Mammary microvascular endothelial cell (primary cell): ENCODE measurements at places on chromosomes 5 and 9. TPM values are rescaled to one million over a fixed set of nuclear protein-coding genes. Genes with fewer than 3 reads are reported as not detected.

Gene OGN
- total RNA-seq = not detected in 2 replicates

Gene WHRN
- total RNA-seq = 0.79 and 0.93 TPM in 2 replicates

Gene SH3RF2
- total RNA-seq = 0.59 and 1.1 TPM in 2 replicates

Gene AGXT2
- total RNA-seq = not detected in 2 replicates

Gene ZDHHC11B
- total RNA-seq = not detected in 2 replicates

Gene TAL2
- not detected in 2 replicates for total RNA-seq

Gene IRX4
- total RNA-seq = not detected in 2 replicates

Gene OR1Q1
- not detected in 2 replicates for total RNA-seq

Gene TUSC1
- total RNA-seq = 11.8 and 13.1 TPM in 2 replicates

Gene NUP155
- total RNA-seq = 27.7 and 29.7 TPM in 2 replicates

Gene MEIKIN
- total RNA-seq = not detected in 2 replicates

Gene ACTBL2
- 0.10 TPM in 1 of 2 replicates, not detected in the other for total RNA-seq

Gene NEUROG1
- total RNA-seq = not detected in 2 replicates

Gene SH3TC2
- total RNA-seq = 3.8 and 4.6 TPM in 2 replicates

Gene LCN2
- total RNA-seq = not detected in 2 replicates

Gene IL13
- total RNA-seq = not detected in 2 replicates

Gene TPRN
- 6.9 and 7.7 TPM in 2 replicates for total RNA-seq

Gene PCA3
- 0.13 and 0.34 TPM in 2 replicates for total RNA-seq

Gene IPPK
- total RNA-seq = 18.5 and 20.1 TPM in 2 replicates

Gene RABL6
- 110 and 124 TPM in 2 replicates for total RNA-seq

Gene YTHDC2
- 15.5 and 16.7 TPM in 2 replicates for total RNA-seq

Gene LCN1
- total RNA-seq = not detected in 2 replicates

Gene PCDHGB7
- 3.1 and 5.3 TPM in 2 replicates for total RNA-seq

Gene ANGPTL2
- total RNA-seq = 13.6 and 14.1 TPM in 2 replicates

Gene PCDHB11
- not detected in 2 replicates for total RNA-seq

Gene GBA2
- 26.6 and 29.1 TPM in 2 replicates for total RNA-seq

Gene SLC34A3
- total RNA-seq = not detected in 2 replicates

Gene DMRT3
- total RNA-seq = not detected in 2 replicates

Gene WDR38
- 0.15 TPM in 1 of 2 replicates, not detected in the other for total RNA-seq

Gene PRR16
- total RNA-seq = not detected in 2 replicates

Gene DNAJC25
- 4.2 and 4.8 TPM in 2 replicates for total RNA-seq

Gene CDH10
- total RNA-seq = under 0.01 TPM in 1 of 2 replicates, not detected in the other

Gene BAAT
- not detected in 2 replicates for total RNA-seq

Gene SOX30
- total RNA-seq = 0.05 TPM in 1 of 2 replicates, not detected in the other

Gene CDH18
- total RNA-seq = not detected in 2 replicates

Gene AJM1
- total RNA-seq = 0.93 and 1.5 TPM in 2 replicates

Gene ZCCHC7
- total RNA-seq = 4.9 and 10.5 TPM in 2 replicates

Gene ADAMTSL1
- 33.3 and 45.4 TPM in 2 replicates for total RNA-seq

Gene CNTNAP3
- total RNA-seq = 3.3 and 7.3 TPM in 2 replicates

Gene FAM221B
- total RNA-seq = not detected in 2 replicates

Gene BTNL9
- 0.05 TPM in 1 of 2 replicates, not detected in the other for total RNA-seq

Gene NPR3
- total RNA-seq = under 0.01 and 0.05 TPM in 2 replicates

Gene EQTN
- total RNA-seq = not detected in 2 replicates
